ENCODE measurements at places on chromosomes 13 and 19.

- no peak for DNase-seq
Observed at GRCh38 chr19:829129-829758, 1.6 kb downstream of the AZU1 start.

- no peak for DNase-seq
Observed at GRCh38 chr19:6375411-6376010, at the start of gene PSPN. Gene PSPN (minus strand): TSS chr19:6375933. CDS start chr19:6375849, 84 bp downstream.

- no peak for DNase-seq
Observed at GRCh38 chr19:41261474-41262190, 2.5 kb upstream of the HNRNPUL1 start.

GRCh38 chr19:17172624-17173345, 42.4 kb upstream of the USE1 start:
- DNase-seq, result no peak

- DNase-seq, result no peak
Observed at GRCh38 chr19:8075158-8076074, 22.9 kb downstream of the CCL25 start.

- no peak for DNase-seq
Observed at GRCh38 chr13:59205501-59205900, 958.2 kb downstream of the DIAPH3 start.

DNA sequence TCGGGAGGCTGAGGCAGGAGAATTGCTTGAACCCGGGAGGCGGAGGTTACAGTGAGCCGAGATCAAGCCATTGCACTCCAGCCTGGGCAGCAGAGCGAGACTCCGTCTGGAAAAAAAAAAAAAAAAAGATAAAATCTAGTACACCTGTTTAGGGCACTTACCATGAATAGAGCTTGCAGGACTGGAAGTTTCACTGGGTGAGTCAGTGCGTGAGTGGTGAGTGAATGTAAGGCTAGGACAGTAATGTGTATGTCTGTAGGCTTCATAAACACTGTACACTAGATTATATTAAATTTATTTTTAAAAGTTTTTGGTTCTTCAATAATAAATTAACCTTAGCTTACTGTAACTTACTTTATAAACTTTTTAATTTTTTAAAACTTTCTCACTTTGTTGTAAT, 22.9 kb downstream of the PPP5C start:
- DNase-seq, result no peak

GRCh38 chr19:3506384-3507340, 551 bp downstream of the FZR1 start:
- DNase-seq, result peak; percentile 26

DNA sequence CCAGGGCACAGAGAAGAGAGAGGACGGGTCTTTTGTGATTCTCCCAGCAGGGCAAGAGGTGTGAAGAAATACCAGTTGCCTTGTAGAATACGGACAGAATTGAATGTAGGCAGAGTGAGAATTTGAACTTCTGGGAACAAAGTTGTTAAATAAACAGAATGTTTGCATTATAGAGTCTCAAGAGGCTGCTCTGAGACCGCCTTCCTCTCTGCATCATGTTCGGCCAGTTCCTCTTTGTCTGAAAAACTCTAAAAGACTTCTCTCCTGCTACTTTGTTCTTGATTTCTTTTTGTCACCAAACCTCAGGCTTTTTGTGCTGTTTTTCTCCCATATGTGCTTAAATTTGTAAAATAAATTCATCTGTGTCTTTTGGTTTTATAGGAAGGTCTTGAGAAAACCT, 256.4 kb downstream of the DLEU7 start:
- peak; percentile 40 for DNase-seq

- DNase-seq, result no peak
Observed at GRCh38 chr19:45568732-45569131, 15.9 kb downstream of the OPA3 start.

GRCh38 chr19:39038098-39038497, 5.7 kb upstream of the FBXO27 start:
- DNase-seq, result no peak

DNA sequence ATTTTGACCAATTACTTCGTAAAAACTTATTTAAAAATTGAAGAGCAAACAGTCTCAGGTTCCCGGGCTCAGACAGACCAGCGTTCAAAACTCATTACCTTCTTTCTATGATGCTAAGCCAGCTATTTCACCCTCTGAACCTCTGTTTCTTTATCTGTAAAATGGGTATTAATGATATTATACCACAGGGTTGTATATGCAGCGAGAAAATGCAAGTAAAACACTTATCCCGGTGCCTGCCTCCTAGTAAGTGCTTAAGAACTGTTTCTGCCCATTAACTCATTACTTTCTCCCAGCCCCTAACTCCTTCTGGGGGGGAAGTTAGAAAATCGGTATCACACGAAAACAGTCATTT, 410 bp upstream of the PAK4 start:
- DNase-seq, result no peak

DNA sequence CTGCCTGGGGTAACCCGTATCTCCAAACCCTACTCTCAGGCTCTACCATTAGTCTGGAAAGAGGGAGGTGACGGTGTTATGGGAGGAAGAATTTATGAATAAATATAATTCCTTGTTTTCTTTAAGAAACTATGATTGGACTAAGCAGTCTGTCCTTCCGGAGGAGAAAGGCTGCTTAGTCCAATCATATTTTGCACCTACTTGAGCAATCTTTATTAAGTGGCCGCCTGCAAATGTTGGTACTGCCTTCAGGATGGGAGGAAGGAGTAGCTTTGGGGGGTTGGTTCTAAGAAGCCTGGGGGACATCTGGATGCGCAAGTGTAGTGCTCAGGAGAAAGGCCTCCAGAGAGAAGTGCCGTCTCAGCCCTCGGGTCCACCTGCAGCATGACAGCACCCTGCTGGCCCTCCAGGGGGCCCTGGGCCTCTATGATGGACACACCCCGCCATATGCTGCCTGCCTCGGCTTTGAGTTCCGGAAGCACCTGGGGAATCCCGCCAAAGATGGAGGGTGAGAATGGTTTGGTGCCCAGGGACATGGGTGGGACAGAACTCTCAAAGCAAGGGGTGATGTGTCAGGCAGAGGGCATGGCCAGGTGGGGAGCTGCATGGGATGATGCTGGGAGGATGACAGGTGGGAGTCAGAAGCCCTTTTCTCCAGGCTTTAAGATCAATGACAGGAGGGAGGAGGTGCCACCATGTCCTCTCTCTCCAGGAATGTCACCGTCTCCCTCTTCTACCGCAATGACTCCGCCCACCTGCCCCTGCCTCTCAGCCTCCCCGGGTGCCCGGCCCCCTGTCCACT, 4.1 kb downstream of the ACP4 start:
- DNase-seq, result peak; percentile 62

DNA sequence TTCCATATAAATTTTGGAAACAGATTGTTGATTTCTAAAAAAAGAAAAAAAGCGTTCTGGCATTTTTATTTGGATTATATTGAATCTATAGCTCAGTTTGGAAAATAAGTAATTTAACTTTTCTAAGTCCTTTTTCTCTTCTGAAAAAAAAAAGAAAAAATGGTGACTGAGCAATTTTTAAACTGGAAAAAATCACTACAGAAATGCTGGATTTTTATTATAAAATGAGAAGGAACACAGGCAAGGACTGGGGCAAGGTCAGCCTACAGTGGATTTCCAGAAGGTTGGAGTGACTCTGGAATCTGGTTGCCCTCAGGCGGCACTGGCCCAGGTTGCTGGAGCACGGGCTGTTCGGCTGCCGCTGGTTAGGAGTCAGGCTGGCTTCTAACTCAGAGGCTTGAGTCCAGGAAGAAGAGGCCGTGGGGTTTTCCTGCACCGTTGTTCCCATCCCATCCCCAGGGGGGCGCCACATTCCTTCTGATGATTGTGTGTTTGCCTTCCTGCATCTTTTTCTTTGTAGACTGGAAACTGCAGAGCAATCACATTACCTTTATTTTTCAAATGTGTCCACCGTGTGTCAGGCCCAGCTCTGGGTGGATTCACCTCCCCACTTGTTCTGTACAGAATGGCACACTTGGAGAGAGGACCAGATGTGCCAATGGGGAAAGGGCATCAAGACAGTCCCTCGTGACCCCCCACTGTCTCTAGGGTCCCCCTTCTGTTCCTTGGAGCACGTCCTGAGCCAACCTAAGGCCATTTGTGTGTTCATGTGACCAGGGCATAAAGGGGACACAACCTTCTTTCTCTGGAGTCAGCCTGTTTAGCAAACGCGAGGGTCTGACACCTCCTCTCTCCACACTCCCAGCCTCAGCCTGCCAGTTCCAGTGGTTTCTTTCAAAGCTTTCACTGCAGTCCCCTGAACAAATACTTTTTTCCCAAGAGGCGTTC, 44.5 kb upstream of the GTF3A start:
- peak; percentile 55 for DNase-seq

DNA sequence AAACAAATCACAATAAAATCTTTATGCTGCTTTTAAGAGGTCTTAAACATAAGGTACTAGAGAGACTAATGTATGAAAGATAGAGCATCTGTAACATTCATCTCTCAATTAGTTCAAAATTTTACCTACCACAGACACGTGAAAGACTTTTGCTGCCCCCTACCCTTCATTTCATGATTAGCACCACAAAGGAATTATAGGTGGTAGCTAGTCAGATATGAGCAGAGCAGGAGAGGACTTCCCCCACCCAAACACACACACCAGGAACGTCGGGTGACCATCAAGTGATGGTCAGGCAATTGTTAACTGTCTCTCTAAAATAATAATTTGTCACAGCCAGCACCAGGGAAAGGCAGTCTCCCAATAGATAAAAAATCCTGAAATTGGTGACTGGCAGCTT, 1531.7 kb upstream of the SPRY2 start:
- no peak for DNase-seq

- no peak for DNase-seq
Observed at GRCh38 chr13:93915269-93915809, 564.1 kb downstream of the DCT start.

GRCh38 chr19:52214241-52214640, 24.4 kb downstream of the PPP2R1A start:
- no peak for DNase-seq

DNA sequence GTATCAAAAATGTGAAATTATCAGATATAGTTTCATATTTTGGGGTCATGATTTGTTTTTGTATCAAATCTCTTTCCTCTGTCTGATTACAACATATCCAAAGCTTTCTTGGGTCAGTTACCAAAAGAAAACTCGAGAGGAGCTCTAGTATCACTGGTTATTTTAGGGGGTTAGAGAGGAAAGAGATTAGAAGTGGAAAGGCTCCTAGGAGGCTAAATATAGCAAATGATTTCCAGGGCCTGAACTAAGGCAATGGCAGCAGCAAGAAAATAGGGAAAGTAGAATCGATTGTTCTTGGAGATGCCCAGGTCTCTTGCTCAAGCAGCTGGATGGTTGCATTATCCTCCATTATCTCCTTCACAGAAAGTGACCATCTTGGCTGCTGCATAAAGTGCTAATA, 72.9 kb downstream of the NHLRC3 start:
- no peak for DNase-seq

- no peak for DNase-seq
Observed at GRCh38 chr13:63048653-63049052, 1633.0 kb upstream of the PCDH20 start.

- DNase-seq, result no peak
Observed at GRCh38 chr13:111977179-111977506, 89.8 kb upstream of the SOX1 start.

DNA sequence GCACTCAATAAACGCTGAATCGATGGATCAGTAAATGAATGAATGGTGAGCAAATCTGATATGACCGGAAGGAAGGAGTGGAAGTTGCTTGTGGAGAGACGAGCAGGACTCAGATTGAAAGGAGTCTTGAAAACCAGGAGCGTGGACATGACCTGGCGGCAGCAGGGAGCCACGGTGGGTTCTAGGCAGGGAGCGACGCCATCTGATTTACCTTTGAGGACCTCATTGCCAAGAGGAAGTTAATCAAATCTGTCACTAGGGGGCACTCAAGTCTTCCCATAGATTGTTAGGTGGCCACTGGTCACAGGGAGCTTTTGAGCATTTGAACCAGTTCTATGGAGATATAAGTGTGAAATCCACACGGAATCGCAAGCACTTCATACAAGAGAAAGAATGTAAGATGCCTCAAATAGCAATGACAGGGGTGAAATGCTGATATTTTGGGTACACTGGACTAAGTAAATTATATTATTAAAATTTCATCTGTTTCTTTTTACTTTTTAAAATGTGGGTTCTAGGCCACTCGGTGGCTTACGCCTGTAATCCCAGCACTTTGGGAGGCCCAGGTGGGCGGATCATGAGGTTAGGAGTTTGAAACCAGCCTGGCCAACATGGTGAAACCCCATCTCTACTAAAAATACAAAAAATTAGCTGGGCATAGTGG, 9.2 kb upstream of the FBN3 start:
- DNase-seq, result peak; percentile 89

DNA sequence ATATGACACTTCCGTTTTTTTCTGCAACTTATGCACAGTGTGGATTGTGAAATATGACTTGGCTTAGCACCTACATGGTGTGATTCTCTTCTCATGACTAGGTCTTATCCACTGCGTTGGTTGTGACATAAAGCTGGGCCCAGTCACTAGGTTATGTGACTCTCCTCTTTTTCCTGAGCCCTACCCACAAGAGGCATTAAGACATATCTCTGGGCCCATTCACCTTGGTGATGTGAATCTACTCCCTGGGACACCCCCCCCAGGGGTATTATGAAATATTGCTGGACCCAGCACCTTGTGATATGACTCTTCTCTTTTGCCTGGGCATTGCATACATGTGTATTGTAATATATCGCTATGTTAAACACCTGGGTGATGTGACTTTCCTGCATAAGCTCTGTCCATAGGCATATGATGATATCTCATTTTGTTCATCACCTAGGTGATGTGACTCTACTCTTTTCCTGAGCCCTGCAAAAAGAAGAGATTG, 85.8 kb upstream of the ZNF43 start:
- DNase-seq, result no peak

DNA sequence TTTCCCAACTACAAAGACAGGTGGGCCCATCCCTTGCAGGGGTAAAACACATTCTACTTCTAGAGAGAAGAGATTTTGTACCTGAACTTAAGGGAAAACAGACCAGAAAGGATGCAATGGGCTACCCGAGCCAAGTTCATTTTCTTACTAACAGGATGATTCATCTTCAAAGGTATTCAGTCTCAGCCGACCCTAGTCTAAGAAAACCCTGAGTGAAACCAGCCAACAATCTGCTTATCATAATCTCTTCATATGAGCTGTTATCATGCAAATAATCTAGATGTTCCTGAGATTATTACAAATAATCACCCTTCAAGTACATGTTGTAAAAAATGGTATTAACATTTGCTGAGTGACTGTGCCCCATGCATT, 15.6 kb downstream of the PABPC3 start:
- no peak for DNase-seq

- no peak for DNase-seq
Observed at GRCh38 chr13:113853518-113854237, 10.2 kb downstream of the GAS6 start.

Measured in OCI-LY7 (cell line).